ENCODE measurements at places on chromosomes 16 and 17.

- DNase-seq: no peak
Observed at GRCh38 chr17:47883589-47884426, 12.2 kb upstream of the SP2 start.

DNA sequence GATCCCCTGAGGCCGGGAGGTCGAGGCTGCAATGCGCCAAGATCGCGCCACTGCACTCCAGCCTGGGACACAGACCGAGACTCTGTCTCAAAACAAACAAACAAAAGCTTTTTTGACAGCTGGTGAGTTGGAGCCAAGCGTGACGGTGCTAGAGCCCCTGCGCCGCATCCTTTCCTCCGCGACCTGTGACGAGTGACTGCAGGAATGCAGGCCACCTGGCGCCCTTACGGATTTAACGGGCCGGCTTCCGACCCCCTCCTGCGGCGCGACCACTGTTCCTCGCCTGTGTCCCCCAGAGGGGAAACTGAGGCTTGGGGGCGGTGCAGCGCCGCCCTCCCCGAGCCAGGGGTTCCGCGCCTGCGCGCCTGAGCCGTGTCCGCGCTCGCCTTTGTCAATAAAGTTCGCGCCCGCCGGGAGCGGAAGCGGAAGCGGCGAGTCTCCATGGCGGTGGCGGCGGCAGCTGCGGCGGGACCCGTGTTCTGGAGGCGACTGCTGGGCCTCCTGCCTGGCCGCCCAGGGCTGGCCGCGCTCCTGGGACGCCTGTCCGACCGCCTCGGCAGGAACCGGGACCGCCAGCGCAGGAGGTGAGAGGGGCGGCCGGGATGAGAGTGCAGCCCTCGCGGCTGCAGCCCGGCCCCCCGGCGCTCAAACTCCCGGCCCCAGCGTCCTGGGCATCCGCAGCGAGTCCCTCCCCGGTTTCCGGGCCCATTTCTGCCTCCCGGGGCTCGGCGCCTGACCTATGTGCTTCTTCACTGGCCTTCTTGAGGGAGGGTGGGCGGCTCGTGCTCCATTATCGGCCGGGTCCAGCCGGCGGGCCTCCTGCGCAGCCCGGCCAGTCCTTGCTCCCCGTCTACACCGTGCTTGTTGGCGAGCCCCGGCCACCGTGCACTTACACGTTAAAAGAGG is at the start of gene PGS1:
Gene PGS1, plus strand, starts transcription at position 425 of the 906 bp plus-strand sequence. Its CDS starts 17 bp downstream, at position 442.
- peak; percentile 69 for DNase-seq

- DNase-seq: peak; percentile 31
Observed at GRCh38 chr16:15502041-15502725, 67.8 kb downstream of the BMERB1 start.

- DNase-seq: peak; percentile 9
Observed at GRCh38 chr17:47896672-47897490, 845 bp downstream of the SP2 start.

DNA sequence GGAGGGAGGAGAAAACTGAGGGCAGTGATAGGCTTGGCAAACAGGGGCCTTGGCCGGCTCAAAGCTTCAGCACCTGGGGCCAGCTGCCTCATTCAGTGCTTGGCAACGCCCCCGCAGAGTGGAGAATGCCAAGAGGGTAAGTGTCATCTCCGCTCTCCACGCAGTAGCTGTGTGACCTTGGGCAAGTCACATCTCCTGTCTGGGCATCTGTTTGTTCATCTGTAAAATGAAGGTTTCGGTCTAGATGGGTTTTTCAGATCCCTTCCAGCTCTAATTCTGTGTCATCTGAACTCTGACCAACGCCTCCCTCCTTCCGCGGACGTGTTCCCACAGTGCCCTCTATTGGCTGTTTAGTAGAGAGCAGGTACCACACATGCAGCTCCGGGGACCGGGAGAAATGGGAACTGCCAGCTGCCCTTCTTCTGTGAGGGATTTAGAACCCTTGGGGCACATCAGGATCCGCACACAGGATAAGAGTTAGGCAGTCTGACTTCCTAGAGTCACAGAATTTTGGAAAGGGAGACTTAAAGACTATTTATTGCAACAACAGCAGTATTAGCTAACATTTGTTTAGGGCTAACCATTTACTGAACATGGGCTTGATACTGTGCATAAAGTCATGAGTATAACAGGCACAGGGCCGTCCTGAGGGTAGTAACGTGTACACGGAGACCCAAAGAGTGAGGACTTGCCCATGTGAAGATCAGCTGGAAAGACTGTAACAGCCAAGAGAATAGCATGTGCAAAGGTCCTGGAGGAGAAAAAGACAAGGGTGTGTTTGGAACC is 26.8 kb downstream of the GP2 start:
- peak; percentile 71 for DNase-seq

- peak; percentile 47 for DNase-seq
Observed at GRCh38 chr17:57877803-57878377, 28.0 kb upstream of the MRPS23 start.
